ENCODE measurements at places on chromosomes 16 and 17. TPM values are rescaled to one million over a fixed set of nuclear protein-coding genes. Genes with fewer than 3 reads are reported as not detected.

- DNase-seq: peak; percentile 38
These were observed 102.6 kb upstream of the HS3ST3A1 start for GRCh38 chr17:13704333-13704732.

- no peak for DNase-seq
These were observed 9.2 kb downstream of the MMP15 start for GRCh38 chr16:58034774-58035173.

DNA sequence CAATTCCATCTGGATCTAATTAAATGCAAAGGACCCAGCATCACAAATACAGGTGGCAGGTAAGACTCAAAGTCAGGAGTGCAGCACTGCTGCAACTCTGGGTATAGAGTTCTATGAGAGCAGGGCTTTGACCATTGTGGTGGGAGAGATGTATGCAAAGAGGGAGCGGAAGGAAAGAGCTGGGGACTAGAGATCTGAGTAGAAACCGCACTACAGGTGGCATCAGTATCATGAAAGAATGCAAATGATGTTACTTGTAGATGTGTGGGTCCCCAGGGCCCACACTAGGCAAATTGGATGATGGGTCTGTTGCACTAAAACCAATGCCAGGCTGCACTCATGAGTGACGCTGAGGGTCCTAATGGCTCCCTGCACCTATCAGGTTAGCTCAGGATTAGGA lies 287.1 kb upstream of the ASIC2 start:
- DNase-seq: no peak

Gene CANT1
- 61.6 TPM for polyA plus RNA-seq

Gene CACNG3
- polyA plus RNA-seq: not detected

Data from mammary epithelial cell (primary cell).